ENCODE measurements at places on chromosomes 1 and 21.

GRCh38 chr1:98104289-98104688, 183.5 kb upstream of the DPYD start:
- DNase-seq, result peak; percentile 83

GRCh38 chr1:161019751-161020495, 1.0 kb downstream of the F11R start:
- no peak for DNase-seq

- no peak for DNase-seq
Observed at GRCh38 chr1:212484701-212485570, 52.2 kb downstream of the NENF start.

- no peak for DNase-seq
Observed at GRCh38 chr1:117646007-117646811, 40.4 kb downstream of the TENT5C start.

GRCh38 chr1:60171801-60172200, 98.2 kb upstream of the C1orf87 start:
- DNase-seq, result peak; percentile 44

GRCh38 chr21:28857752-28858151, 134.9 kb downstream of the LTN1 start:
- DNase-seq, result no peak

- peak; percentile 86 for DNase-seq
Observed at GRCh38 chr1:230163205-230163604, 96.2 kb downstream of the GALNT2 start.

DNA sequence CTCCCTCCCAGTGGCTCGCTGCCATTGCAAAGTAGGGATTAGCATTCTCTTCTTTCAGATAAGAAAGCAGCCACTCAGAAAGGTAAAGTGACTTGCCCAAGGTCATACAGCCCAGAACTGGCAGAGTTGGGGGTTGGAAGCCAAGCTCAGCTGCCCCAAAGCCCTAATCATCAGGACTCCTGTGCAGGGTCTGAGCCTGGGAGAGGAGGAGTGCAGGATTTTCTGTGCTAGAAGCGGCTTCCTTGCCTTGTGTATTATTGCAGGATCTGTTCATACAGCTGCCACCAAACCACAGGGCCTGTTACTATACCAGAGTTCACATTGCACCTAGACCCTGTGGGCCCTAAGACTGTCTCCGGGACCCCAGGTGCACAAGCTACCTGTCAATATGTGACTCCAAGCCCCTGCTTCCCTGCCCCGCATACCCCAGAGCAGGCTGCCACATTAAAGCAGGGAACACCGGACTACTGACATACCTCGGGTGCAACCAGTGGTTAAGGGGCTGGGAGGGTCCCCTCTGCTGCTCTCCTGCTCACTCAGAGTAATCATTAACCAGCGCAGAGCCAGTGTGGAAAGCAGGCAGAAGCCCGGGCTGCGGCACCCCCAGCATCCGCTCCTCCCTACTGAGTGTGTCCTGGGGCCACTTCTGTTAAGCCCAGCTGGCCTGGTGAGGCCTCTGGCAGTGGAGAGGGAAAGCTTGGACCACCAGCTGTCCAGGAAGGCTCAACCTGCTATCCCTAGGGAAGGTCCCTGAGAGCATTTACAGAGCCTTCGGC, 15.8 kb downstream of the HSPG2 start:
- no peak for DNase-seq

- peak; percentile 65 for DNase-seq
Observed at GRCh38 chr1:59041646-59042277, 255.1 kb upstream of the FGGY start.

DNA sequence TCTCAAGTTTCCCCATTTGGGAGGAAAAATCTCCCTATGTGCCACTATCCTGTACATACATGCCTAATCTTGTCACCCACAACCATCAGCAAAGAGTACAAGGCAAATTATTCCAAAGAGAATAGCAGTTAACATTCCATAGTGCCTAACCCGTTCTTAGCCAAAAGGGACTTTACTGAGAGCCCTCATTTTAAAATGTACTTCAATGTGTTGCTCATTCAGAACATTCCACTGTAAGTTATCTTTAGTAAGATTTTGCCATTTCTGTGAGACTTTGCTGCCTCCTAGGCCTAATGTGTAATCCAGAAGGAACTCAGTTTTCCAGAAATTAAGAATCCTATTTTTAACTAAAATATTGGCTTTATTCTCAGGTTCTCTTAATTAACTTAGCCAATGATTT, 11.3 kb upstream of the MRPL55 start:
- DNase-seq, result no peak

- DNase-seq, result no peak
Observed at GRCh38 chr1:25682059-25682601, 65.5 kb downstream of the MAN1C1 start.

DNA sequence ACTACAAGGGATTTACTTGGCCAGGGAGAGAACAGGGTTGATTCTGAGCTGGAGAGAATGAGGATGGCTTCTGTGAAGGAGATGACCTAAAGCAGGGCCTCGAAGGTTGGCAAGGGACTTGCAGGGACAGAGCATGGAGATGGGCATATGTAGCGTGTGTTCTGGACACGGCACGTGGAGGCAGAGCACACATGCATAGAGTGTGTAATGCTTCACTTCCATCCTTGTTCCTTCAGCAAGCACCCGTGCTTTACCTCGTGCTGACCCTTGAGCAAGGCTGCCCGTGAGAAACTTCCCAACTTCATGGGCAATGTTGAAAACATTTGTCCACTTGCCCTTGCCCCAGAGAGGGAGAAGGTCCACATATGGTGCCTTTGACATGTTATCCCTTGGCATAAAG, 33.1 kb downstream of the NFIA start:
- no peak for DNase-seq

- DNase-seq, result no peak
Observed at GRCh38 chr21:37176716-37177115, 90.4 kb downstream of the VPS26C start.

DNA sequence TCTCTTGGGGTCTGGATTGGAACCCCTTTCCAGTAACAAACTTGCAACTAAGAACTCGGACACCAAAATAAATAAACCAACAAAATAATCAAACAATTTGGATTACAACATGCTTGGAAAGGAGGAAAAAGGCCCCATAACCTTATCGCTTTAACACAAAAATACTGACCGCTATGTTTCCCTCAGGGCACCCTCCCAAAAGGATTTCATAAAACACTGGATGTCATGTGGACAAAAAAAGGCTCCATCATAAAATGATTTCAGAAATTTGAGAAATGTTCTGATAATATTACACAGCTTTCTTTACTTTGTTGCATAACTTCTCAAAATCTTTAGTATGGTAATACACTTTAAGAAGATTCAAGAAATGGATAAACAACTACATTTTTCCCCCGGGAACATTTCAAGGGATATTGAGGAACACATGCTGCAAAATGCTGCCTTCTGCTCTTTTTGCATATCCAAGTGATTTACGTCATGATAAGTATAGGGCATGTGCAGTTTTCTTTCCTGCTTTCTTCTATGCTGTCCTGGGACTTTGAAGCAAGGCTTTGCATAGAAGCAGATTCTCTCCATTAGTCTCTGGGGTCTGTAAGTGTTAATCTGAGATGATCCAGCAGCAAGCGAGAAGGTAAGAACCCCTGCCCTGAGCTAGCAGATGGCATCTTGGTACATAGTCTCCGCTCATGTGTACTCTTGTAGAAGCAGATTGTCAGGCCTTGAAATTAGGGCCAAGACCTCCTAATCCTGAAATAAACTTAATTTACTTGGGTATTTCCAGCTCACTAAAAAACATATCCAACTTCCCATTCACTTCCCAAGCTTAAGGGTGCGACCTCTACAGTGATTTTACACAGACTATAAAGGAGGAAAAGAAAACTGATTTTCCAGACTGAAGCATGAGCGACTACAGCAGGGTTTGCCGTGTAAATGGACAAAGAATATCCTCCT, 85.5 kb upstream of the KIAA0040 start:
- no peak for DNase-seq

GRCh38 chr1:112788561-112788960, 73.4 kb upstream of the PPM1J start:
- DNase-seq, result peak; percentile 26

- no peak for DNase-seq
Observed at GRCh38 chr1:48640836-48641492, 135.7 kb downstream of the BEND5 start.

All from skeletal muscle cell (primary cell).